ENCODE measurements at places on chromosomes 5 and 9.

GRCh38 chr9:114691956-114692295, 9.9 kb upstream of the TEX48 start:
- no peak for DNase-seq

GRCh38 chr5:3024976-3025375, 273.5 kb upstream of the IRX2 start:
- no peak for DNase-seq

- no peak for DNase-seq
These were observed 108.2 kb upstream of the SPATA31D4 start for GRCh38 chr9:81819859-81820546.

DNA sequence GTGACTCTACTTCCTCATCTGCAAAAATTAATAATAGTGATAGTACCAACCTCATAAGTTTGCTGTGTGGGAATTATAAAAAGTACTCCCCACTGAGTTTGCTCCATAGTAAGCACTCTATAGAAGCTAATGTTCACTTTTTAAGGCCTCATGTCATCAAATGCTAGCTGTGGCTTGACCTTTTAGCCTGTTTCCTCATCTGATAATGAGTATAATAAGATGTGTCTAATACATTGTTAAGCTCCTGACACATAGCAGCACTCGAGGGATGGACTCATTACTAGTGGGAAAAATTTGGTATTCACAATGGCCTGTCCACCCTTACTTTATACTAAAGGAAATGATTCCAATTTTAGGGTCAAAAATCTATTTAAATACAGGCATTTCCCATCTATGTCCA, 26.1 kb upstream of the CAST start:
- DNase-seq, result no peak

DNA sequence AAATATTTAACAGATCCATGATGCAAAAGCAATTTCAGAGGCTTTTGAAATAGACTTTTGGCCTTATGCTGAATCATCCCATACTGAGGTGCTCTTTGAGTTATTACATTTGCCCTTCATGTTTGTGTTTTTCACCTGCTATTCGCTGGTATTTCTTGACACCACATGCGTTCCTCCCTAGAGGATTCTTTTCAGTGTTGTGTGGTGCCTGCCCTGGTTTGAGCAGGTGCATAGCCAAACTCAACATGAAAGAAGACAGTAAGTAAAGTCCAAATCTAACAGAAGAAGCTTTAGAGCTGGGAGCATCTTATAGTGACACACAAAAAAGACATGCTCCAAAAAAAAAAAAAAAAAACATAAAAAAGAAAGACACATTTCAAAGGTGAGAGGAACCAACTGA, 796.3 kb downstream of the SEMA5A start:
- no peak for DNase-seq

- no peak for DNase-seq
These were observed 408.2 kb downstream of the PRR16 start for GRCh38 chr5:120872297-120872696.

Measured in NCI-H524 (cell line).